ENCODE measurements at places on chromosomes 5 and 9. TPM values are rescaled to one million over a fixed set of nuclear protein-coding genes. Genes with fewer than 3 reads are reported as not detected.

DNA sequence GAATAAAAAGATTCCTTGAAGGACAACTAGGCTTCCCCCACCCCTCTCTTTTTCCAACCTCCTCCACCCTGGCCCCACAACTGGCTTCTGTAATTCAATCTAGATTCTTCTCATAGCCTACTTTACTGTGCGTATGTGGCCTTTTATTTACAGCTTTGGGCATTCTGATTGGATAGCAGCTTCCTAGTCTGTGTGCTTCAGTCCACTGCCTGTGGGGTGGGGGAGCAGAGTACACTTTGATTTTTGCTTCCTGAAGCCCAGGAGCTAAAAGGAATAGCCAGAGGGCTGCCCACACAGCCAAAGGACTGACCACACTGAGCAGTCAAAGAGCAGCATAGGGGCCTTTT, 30.4 kb downstream of the RUSC2 start:
- no peaks in the 10 kb centered on the region for H3K36me3 ChIP-seq
- H3K27ac ChIP-seq: no peak overlapping the region
- no peak overlapping the region for H3K4me3 ChIP-seq
- no peak for DNase-seq
- no peaks in the 10 kb centered on the region for H3K4me1 ChIP-seq

UBE2QL1 gene
- 0.67 TPM for total RNA-seq

- H3K36me3 ChIP-seq: no peaks in the 10 kb centered on the region
- H3K27ac ChIP-seq: no peak overlapping the region
- peaks cover 2% of the 10 kb centered on the region for H3K27me3 ChIP-seq
- no peak for DNase-seq
- H3K4me1 ChIP-seq: peaks cover 2% of the 10 kb centered on the region
- H3K4me3 ChIP-seq: no peak overlapping the region
Observed at GRCh38 chr9:27441741-27442070, 82.4 kb upstream of the IFNK start.

TAF11L5 gene
- total RNA-seq: not detected

IL7R gene
- 60.9 TPM for total RNA-seq
